GM23248 (cell line): ENCODE measurements at places on chromosomes 5 and 9. TPM values are rescaled to one million over a fixed set of nuclear protein-coding genes. Genes with fewer than 3 reads are reported as not detected.
A peak's percentile ranks its signal among the peaks of the same experiment; 100 is the strongest.

GRCh38 chr9:2019723-2020122, 4.6 kb downstream of the SMARCA2 start:
- peaks cover 18% of the 10 kb centered on the region for H3K4me1 ChIP-seq
- no peak overlapping the region for H3K4me3 ChIP-seq
- DNase-seq: no peak
- no peaks in the 10 kb centered on the region for H3K36me3 ChIP-seq

The KIAA1958 gene
- polyA plus RNA-seq: 7.2 and 7.8 TPM in 2 replicates

DNA sequence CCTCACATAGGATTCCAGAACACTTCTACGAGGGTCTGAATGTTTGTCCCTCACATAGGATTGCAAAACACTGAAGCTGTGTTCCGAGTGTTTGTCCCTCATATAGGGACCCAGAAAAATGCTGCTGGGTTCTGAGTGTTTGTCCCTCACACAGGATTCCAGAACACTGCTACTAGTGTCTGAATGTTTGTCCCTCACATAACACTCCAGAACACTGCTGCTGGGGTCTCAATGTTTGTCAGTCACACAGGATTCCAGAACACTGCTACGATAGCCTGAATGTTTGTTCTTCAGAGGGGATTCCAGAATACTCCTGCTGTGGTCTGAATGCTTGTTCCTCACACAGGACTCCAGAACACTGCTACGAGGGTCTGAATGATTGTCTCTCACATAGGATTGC, 218.7 kb downstream of the FOXD4L6 start:
- no peaks in the 10 kb centered on the region for H3K4me1 ChIP-seq
- H3K27me3 ChIP-seq: no peaks in the 10 kb centered on the region
- DNase-seq: no peak
- no peak overlapping the region for H3K27ac ChIP-seq

DNA sequence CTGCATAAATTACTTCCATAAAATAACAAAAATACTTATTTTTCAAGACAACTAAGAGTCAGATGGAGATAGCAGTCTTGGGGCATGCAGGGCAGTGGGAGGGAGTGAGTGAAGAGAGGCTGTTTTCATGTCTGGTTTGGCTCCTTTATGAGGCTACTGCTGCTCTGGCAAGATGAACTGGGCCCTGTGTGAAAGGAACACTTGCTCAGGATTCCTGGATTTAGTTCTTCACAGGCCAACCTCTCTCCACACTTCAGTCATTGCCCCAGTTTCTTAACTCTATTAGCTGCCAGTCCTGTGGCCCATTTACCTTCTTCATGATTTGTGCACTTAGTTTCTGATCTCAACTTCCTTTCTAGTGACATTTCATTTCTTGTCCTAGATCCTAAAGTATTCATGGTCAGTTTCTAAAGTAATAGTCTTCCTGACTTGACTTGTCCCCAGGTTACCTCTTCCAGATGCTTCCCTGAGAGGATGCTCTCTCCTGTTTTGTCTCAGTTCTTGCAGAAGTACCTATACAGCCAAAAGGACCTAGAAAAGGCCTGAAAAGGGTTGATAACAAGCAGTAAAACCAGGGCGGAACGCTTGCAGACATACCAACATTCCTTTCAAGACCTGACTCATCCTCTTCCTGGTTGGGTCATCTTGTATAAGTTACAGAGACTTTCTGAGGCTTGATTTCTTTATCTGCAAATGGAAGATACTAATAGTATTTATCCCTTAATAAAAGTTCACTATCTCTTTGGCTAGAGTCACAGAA, 77.0 kb upstream of the ZFAND5 start:
- H3K27ac ChIP-seq: peak overlapping the region; percentile 77
- no peaks in the 10 kb centered on the region for H3K27me3 ChIP-seq
- DNase-seq: peak; percentile 91
- peaks cover 50% of the 10 kb centered on the region for H3K4me1 ChIP-seq

The DNM1 gene
- polyA plus RNA-seq: 13.7 and 19.0 TPM in 2 replicates

DNA sequence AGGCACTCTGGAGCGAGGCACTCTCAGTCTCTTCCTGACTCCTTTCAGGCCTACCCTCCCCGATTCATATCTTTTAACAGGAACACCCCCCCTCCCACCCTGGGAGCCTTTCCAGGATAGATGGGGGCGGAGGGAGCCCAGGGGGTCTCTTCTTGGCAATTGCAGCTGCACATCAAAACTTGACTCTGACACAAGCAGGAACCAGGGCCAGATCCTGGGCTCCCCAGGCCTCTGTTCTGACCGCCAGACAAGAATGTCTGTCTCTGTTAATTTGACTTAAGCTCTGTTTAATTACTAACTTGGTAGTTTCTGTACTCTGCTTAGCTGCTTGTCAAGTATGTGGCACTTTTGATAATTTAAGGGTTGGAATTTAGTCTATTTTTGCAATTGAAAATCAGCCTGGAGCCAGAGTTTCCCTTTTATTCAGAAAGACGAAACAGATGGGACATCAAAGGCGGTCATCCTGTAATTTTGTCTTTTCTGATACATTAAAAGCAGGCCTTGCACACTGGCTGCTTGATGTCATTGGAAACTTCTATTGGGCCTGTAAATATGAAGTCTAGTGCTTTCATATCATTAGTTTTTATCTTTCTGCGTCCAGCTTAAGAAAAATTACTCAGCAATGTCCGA, 43.3 kb downstream of the ACTL7B start:
- H3K4me3 ChIP-seq: no peak overlapping the region
- no peak overlapping the region for H3K27ac ChIP-seq
- peaks cover 22% of the 10 kb centered on the region for H3K27me3 ChIP-seq
- no peaks in the 10 kb centered on the region for H3K4me1 ChIP-seq
- no peaks in the 10 kb centered on the region for H3K36me3 ChIP-seq

- no peaks in the 10 kb centered on the region for H3K36me3 ChIP-seq
- DNase-seq: no peak
- H3K27ac ChIP-seq: no peak overlapping the region
- H3K4me1 ChIP-seq: no peaks in the 10 kb centered on the region
Observed at GRCh38 chr5:127311349-127311748, 20.8 kb downstream of the MEGF10 start.

The SLC36A2 gene
- not detected in 2 replicates for polyA plus RNA-seq

- no peak overlapping the region for H3K27ac ChIP-seq
- no peak overlapping the region for H3K4me3 ChIP-seq
- peaks cover under 1% of the 10 kb centered on the region; the same call in 1 of the 2 replicates for H3K36me3 ChIP-seq
- no peaks in the 10 kb centered on the region for H3K4me1 ChIP-seq
Observed at GRCh38 chr5:134889335-134889734, 15.2 kb downstream of the TXNDC15 start.

The MZB1 gene
- 0.32 TPM in 1 of 2 replicates, not detected in the other for polyA plus RNA-seq

DNA sequence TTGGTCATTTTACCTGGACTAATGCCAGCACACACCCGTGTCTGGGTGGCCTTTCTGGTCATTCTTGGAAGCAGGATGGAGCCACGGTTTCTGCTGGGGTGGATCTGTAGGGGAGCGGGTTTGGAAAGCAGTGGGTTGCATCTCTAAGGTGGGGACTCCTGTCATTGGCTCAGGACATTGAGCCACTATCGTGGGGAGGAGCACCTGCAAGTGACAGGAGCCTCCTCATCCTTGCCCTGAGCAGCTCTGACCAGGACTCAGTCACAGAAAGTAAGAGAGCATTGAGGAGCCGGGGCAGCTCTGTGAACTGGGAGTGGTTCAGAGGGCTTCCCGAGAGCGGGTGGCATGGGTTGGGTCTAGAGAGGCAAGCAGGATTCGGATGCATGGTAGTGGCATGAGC, 3.7 kb downstream of the B4GALT7 start:
- no peak for DNase-seq
- H3K4me1 ChIP-seq: peaks cover 8% of the 10 kb centered on the region
- H3K27ac ChIP-seq: no peak overlapping the region
- H3K27me3 ChIP-seq: no peaks in the 10 kb centered on the region
- no peak overlapping the region for H3K4me3 ChIP-seq

The ARRDC1 gene
- 21.0 and 22.0 TPM in 2 replicates for polyA plus RNA-seq

- H3K4me1 ChIP-seq: peaks cover 7% of the 10 kb centered on the region; the same call in 1 of the 2 replicates
- H3K27ac ChIP-seq: no peak overlapping the region
- no peak for DNase-seq
- no peak overlapping the region for H3K4me3 ChIP-seq
- H3K27me3 ChIP-seq: no peaks in the 10 kb centered on the region
- no peaks in the 10 kb centered on the region for H3K36me3 ChIP-seq
Observed at GRCh38 chr5:116372931-116373597, 201.6 kb downstream of the SEMA6A start.

- no peak overlapping the region for H3K27ac ChIP-seq
- no peaks in the 10 kb centered on the region for H3K36me3 ChIP-seq
- no peak overlapping the region for H3K4me3 ChIP-seq
- H3K27me3 ChIP-seq: no peaks in the 10 kb centered on the region
- DNase-seq: no peak
Observed at GRCh38 chr5:88388476-88389337, 120.1 kb upstream of the TMEM161B start.

- DNase-seq: no peak
- H3K36me3 ChIP-seq: no peaks in the 10 kb centered on the region
- H3K4me3 ChIP-seq: no peak overlapping the region
Observed at GRCh38 chr5:23440703-23441102, 66.7 kb upstream of the PRDM9 start.

GRCh38 chr5:122408592-122409224, 96.7 kb downstream of the SNCAIP start:
- H3K27ac ChIP-seq: no peak overlapping the region
- no peak for DNase-seq
- H3K36me3 ChIP-seq: no peaks in the 10 kb centered on the region
- H3K4me3 ChIP-seq: no peak overlapping the region
- no peaks in the 10 kb centered on the region for H3K4me1 ChIP-seq

The IL31RA gene
- 0.08 TPM in 1 of 2 replicates, not detected in the other for polyA plus RNA-seq

- H3K27me3 ChIP-seq: peaks cover 23% of the 10 kb centered on the region
- H3K27ac ChIP-seq: no peak overlapping the region
- peak; percentile 7 for DNase-seq
- H3K4me1 ChIP-seq: no peaks in the 10 kb centered on the region
- H3K4me3 ChIP-seq: no peak overlapping the region
- no peaks in the 10 kb centered on the region for H3K36me3 ChIP-seq
Observed at GRCh38 chr9:36800455-36800854, 227.8 kb downstream of the MELK start.

DNA sequence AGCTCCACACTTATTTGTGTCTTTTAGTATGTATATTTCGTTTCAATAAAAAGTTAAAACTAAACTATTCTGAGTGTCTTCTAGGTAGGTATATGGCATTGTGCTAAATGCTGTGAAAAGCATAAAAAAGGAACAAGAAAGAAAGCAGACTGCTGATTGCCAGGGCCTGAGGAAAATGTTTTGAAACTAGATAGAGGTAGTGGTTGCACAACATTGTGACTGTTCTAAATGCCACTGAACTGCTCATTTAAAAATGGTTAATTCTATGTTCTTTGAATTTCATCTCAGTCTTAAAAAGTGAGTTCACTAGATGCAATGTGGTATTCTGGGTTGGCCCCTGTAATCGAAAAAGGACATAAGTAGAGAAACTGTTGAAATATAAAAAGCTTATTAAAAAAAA, 2.6 kb upstream of the ALAD start:
- DNase-seq: peak; percentile 28
- H3K36me3 ChIP-seq: peaks cover 5% of the 10 kb centered on the region; the same call in 1 of the 2 replicates
- H3K4me1 ChIP-seq: peaks cover under 1% of the 10 kb centered on the region; the same call in 1 of the 2 replicates
- no peaks in the 10 kb centered on the region for H3K27me3 ChIP-seq

GRCh38 chr9:109171926-109172325, 4.9 kb upstream of the FRRS1L start:
- H3K4me3 ChIP-seq: no peak overlapping the region
- H3K36me3 ChIP-seq: no peaks in the 10 kb centered on the region
- DNase-seq: peak; percentile 40
- no peaks in the 10 kb centered on the region for H3K4me1 ChIP-seq

DNA sequence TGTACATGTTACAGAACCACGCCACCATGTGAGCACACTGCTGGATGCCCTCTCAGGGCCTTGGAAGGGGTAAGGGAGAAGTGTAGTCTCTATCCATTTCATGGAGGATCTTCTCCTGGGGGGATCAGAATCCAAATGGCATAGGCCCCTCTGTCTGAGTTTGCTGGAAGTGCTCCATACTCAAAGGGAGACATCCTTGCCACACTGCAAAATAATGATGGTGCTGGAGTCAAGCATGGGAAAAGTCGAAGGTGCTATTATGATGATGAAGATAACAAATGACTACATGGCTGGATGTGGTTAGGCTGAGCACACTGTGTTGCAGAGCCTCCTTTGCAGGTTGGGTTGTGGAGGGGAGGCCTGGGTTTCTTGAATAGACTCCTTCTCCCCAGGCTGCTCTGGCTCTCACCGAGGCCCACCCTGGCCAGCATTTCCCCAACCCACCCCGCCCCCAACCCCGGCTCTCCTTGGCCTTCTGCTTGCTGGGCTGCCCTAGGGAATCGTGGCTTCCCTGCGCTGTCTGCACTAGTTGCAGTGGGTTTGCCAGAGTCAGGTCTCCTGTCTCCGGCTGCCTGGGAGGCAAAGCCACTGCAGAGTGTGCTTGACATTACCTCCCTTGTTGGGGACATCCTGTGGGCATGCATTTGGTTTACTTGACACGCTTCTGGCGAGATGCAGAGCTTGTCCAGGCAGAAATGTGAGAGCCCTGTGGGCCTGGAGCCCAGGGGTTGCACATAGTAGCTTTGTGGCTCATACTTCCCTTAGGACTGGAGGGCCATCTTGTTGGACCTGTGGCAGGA, 3.0 kb downstream of the MVB12B start:
- H3K4me3 ChIP-seq: no peak overlapping the region
- H3K4me1 ChIP-seq: 0 out of 2 replicates have a peak, but pooled peaks cover 4% of the 10 kb centered on the region
- no peak for DNase-seq
- H3K36me3 ChIP-seq: no peaks in the 10 kb centered on the region

GRCh38 chr9:87682085-87682484, 43.8 kb upstream of the CTSL start:
- H3K27ac ChIP-seq: no peak overlapping the region
- H3K27me3 ChIP-seq: no peaks in the 10 kb centered on the region
- no peak for DNase-seq
- no peaks in the 10 kb centered on the region for H3K36me3 ChIP-seq
- H3K4me1 ChIP-seq: no peaks in the 10 kb centered on the region

GRCh38 chr9:23615569-23615968, 210.5 kb downstream of the ELAVL2 start:
- no peaks in the 10 kb centered on the region for H3K27me3 ChIP-seq
- H3K36me3 ChIP-seq: no peaks in the 10 kb centered on the region
- H3K4me1 ChIP-seq: no peaks in the 10 kb centered on the region
- DNase-seq: no peak

DNA sequence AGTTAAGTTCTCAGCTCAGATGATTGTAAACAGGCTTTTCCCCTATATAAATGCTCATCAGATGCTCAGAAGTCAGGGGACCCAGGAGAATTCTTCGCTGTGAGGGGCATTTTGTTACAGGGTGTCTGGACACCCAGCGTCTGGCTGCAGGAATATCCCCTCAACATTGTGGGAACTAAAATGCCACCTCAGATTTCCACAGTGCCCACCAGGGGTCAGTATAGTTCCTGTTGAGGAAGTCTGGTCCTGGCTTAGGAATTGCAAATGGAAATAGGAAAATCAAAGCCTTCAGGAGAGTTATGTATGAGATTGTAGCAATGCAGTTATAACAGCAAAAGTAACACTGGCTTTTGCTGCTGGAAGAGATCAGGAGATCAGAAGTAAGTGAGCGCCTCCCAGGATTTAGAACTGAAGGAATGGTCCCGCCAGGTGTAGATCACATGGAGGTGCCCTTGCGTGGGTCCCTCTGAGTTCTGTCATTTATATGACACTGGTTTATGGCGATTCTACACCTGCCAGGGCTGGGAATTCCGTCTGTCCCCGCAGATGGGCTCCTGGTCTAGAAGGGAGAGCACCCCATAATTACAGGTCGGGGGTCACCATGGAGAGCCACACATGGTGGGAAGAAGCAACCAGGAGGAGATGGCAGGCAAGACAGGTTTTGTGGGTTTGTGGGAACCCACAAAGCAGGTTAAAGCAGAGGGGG, 47.1 kb upstream of the CTSL start:
- H3K27ac ChIP-seq: no peak overlapping the region
- DNase-seq: peak; percentile 81
- H3K4me3 ChIP-seq: no peak overlapping the region
- no peaks in the 10 kb centered on the region for H3K4me1 ChIP-seq
- H3K36me3 ChIP-seq: no peaks in the 10 kb centered on the region
- no peaks in the 10 kb centered on the region for H3K27me3 ChIP-seq

The NTRK2 gene
- polyA plus RNA-seq: 0.05 TPM in 1 of 2 replicates, not detected in the other
